ENCODE measurements at places on chromosomes 4 and X. TPM values are rescaled to one million over a fixed set of nuclear protein-coding genes. Genes with fewer than 3 reads are reported as not detected.

GRCh38 chr4:10275696-10276095, 159.1 kb upstream of the WDR1 start:
- no peaks in the 10 kb centered on the region for H3K36me3 ChIP-seq
- DNase-seq, result no peak
- H3K27ac ChIP-seq, result no peak overlapping the region
- H3K4me1 ChIP-seq, result no peaks in the 10 kb centered on the region
- H3K4me3 ChIP-seq, result no peak overlapping the region

DNA sequence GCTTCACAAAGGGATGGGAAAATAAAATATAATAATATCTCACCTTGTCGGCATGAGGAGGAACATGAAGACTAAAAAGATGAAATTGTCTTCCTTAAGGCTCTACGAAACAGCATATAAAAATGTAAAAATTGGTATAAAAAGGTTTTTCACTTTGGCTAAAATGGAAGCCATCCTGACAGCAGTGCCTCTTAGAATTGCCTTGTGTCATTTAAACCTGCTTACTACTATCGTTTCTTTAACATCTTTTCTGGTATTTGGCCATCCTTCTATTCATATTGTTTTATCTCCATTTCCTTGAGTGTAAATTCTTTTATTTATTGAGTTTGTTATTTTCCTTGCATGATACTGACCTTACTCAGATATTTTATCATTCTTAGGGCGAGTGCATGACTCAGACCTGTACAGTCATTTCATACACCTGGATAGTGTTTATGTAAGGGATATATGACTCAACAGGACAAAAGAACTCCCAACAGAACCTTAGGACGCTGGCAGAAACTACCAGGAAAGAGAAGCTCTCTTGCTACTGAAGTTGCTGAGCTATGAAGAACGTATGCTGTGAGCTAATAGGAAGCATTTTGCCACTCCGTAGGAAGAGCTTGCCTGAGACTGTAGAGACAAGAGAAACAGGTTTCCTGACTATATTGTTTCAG, 5.8 kb upstream of the CDKN2AIP start:
- DNase-seq, result no peak
- no peaks in the 10 kb centered on the region for H3K27me3 ChIP-seq
- H3K4me1 ChIP-seq, result peaks cover 2% of the 10 kb centered on the region

- no peaks in the 10 kb centered on the region for H3K4me1 ChIP-seq
- no peaks in the 10 kb centered on the region for H3K27me3 ChIP-seq
- no peaks in the 10 kb centered on the region for H3K36me3 ChIP-seq
- H3K27ac ChIP-seq, result no peak overlapping the region
- no peak overlapping the region for H3K4me3 ChIP-seq
- no peak for DNase-seq
These were observed 27.0 kb upstream of the PRPS1 start for GRCh38 chrX:107601326-107601725.

- no peak overlapping the region for H3K27ac ChIP-seq
- H3K4me1 ChIP-seq, result no peaks in the 10 kb centered on the region
- DNase-seq, result no peak
These were observed 50.4 kb downstream of the TBC1D9 start for GRCh38 chr4:140705625-140706275.

- H3K36me3 ChIP-seq, result no peaks in the 10 kb centered on the region
- H3K27me3 ChIP-seq, result no peaks in the 10 kb centered on the region
- no peak overlapping the region for H3K27ac ChIP-seq
- H3K4me3 ChIP-seq, result no peak overlapping the region
- H3K4me1 ChIP-seq, result no peaks in the 10 kb centered on the region
These were observed 8.5 kb downstream of the TRIM2 start for GRCh38 chr4:153212736-153213135.

- H3K27ac ChIP-seq, result no peak overlapping the region
- no peak for DNase-seq
- H3K4me3 ChIP-seq, result no peak overlapping the region
These were observed 113.1 kb downstream of the DCTD start for GRCh38 chr4:182804131-182804530.

HMX1 gene
- not detected for total RNA-seq

CCDC110 gene
- not detected for total RNA-seq

CEP135 gene
- total RNA-seq, result 18.7 TPM

Measured in natural killer cell (primary cell).